ENCODE measurements at places on chromosomes 5 and 9. TPM values are rescaled to one million over a fixed set of nuclear protein-coding genes. Genes with fewer than 3 reads are reported as not detected.

- ATAC-seq = no peak
Observed at GRCh38 chr9:112437406-112437805, 49.2 kb upstream of the KIAA1958 start.

DNA sequence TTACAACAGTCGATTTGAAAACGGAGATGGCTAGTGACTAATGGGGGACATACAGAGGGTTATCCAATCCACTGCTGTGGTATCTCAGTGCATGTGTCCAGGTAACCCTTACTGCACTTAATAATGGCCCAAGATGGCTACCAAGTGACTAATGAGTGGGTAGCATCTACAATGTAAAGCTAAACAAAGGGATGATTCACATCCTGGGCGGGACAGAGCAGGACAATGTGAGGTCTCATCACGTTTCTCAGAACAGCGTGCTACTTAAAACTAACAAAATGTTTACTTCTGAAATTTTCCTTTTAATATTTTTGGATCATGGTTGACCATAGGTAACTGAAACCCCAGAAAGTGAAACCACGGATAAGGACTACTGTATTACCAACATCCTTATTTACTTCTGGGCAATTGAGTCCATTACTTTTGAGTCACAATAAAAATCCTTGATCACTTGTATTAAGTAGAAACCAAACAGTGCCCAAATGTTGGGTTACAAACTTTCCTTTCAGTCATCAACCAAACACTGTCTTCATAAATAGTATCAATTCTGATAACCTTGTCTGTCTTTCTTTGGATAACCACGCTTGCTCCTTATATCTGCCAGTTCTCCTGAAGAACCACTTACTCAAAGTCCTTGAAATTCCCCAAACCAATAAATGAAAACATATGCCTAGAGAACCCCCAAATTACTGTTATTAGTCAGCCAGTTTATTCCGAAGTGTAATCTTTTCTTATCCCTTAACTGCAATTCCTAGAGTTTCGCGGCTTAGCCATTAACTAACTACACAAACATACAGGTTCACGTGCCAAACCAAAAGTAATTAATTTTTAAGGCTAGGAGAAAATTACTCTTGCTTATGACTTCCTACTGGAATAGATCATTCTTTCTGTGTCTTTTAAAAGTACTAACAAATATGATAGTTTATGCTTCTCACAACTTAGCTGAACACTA, 59.7 kb downstream of the ELL2 start:
- no peak for ATAC-seq

DNA sequence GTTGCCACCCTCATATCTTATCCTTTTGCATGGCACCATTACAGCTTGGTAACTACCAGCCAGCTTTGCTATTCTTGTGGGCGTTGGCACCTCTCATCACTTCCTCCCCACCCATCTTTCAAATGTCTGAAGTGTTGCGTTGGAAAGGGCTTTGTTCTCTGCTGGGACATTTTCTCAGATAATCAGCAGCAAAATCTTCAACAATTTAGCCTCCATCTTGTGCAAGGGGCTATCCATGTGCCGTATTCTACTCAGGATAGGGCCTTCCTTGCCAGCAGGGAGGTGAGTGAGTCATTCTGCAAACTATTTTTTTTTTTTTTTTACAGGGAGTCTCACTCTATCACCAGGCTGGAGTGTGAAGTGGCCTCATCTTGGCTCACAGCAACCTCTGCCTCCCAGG, 62.1 kb upstream of the NUDT12 start:
- no peak for ATAC-seq

The PCDHAC1 gene
- total RNA-seq = 0.24 TPM

The HTR4 gene
- 0.59 TPM for total RNA-seq

GRCh38 chr5:100697970-100698369, 162.8 kb downstream of the FAM174A start:
- no peak for ATAC-seq

DNA sequence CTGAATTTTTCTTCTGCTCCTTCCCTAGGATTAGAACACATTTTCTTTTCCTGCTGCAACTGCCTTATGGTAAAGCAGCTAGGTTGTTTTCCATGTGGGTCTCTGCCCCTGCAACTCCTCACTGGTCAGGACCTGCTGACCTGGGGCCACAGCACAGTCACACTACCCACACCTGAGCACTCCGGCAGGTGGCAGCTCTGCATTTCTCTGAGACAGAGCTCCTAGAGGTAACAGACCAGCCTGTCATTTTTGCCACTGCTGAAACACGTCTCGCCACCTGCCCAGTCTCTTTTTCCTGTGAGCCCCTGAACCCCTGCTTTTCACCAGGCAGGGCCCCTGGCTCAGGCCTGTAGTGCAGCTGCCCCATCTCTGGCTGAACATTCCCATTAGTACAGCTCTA, 609.6 kb downstream of the HINT1 start:
- ATAC-seq = no peak

The ALDH7A1 gene
- 15.9 TPM for total RNA-seq

DNA sequence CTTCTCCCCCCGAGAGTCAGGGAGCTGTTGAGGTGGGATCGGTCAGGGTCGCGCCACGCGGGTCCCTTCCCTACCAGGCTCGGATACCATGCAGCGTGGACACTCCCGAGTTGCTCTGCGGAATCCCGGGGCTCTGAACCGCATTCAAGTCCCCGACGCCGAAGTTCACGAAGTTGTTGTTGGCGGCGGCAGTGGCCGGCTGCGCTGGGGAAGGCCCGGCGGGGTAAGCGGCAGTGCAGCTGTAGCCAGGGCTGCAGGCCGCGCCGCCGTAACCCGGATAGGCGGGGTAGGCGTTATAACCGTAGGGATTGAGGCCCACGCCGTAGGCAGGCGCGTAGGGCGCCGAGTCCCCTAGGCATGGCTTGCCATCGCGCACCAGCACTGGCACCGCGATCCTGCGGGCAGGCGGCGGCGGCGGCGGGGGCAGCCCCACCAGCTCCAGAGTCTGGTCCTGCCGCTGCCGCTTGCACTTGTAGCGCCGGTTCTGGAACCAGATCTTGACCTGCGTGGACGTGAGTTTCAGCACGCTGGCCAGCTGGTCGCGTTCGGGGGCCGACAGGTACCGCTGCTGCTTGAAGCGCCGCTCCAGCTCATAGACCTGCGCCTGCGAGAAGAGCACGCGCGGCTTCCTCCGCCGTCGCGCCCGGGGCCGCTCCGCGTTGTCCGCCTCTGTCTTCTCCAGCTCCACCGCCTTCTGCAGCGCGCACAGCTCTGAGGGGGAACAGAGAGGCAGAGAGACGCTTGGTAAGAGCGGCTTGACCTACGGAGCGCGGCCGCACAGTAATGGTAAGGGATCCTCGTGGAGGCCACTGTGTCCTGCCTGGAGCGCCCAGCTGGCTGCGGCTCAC, 2.3 kb downstream of the NKX2-5 start:
- no peak for ATAC-seq

GRCh38 chr9:130541533-130541932, 37.8 kb upstream of the FUBP3 start:
- ATAC-seq = no peak

The ZNF608 gene
- 71.5 TPM for total RNA-seq

The C5orf58 gene
- total RNA-seq = not detected

The PSAT1 gene
- 9.4 TPM for total RNA-seq

DNA sequence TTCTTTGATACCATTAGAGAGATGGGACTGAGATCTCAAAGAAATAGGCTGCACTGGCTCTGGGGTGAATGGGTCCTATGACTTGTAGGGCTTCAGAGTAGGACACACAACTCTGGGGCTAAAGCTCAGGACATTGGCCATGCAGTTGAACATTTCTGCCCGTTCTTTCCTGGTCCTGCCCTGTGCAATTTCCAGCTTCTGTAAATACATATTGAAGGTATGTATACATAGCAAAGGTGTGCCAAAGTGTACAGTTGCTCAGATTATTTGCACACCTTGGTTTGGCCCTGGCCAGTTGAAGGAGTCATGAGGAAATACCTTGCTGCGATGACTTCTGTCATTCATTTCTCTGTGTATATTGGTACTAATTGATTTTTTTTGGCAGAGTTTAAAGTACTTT, 52.8 kb upstream of the TAF11L2 start:
- no peak for ATAC-seq

DNA sequence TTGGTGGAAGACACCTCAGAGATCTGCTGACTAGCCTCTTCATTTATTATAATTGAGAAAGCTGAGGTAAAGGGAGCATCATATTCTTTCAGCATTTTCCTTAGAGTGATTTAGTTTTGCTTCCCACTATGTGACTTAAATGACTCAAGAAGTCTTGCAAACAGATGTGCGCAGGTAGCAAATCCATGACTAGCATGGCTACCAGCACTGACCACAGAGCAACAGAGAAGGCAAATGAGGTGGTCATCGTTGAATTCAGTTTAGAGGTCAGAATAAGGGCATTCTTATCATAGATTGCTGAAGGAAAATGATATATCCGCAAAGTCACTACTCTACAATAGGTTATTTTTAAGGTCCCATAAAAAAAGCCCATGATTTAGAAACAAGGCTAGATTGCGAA, 162.2 kb downstream of the PIK3R1 start:
- no peak for ATAC-seq

GRCh38 chr5:164394686-164395194, 889.3 kb downstream of the MAT2B start:
- no peak for ATAC-seq

- ATAC-seq = no peak
Observed at GRCh38 chr5:123752552-123753179, 240.7 kb downstream of the CSNK1G3 start.

GRCh38 chr5:76582230-76583162, 40.7 kb downstream of the F2RL2 start:
- ATAC-seq = no peak

The PCDHB13 gene
- 7.0 TPM for total RNA-seq

GRCh38 chr9:102669220-102669619, 325.9 kb upstream of the CYLC2 start:
- ATAC-seq = no peak

Data from motor neuron (in vitro differentiated cells).